Left forelimb (tissue), 1 donor: ENCODE measurements at places on chromosomes 5 and 9.
A peak's percentile ranks its signal among the peaks of the same experiment; 100 is the strongest.

DNA sequence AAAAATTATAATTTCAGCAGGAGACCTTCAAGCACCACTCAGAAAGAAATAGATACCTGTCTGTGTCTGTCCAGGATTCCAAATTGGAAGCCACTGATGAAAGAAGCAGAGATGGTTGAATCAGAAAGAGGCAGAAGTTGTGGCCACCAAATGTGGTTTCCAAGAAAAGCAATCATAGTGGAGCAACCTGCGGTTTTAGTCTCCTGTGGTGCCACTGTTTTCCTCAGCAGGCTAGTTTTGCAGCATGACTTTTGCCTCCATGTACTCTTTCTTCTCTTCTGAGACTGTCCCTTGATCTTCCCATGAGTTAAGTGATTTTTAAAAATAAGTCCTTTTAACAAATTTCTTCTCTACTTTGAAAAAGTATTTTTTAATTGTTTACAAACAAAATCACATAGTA, 535.8 kb downstream of the CYLC2 start:
- no peak for DNase-seq

DNA sequence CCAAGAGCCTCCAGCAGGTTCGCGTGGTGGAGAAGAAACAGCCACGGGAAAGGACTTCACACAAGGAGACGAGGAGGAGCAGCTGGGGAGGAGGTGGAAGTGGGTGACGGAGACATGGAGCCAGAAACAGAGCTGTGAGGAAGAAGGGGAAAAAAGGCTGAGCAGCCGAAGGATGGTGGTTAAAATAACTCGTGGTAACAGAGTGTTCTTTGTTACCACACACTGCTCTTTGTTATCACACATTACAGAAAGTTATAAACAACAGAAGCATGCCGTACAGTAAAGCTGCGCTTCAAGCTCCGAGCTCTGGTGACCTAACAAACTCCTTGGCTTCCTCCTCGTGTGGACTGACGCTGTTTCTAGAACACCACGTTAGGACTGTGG, 215.4 kb downstream of the GLIS3 start:
- DNase-seq, result no peak

DNA sequence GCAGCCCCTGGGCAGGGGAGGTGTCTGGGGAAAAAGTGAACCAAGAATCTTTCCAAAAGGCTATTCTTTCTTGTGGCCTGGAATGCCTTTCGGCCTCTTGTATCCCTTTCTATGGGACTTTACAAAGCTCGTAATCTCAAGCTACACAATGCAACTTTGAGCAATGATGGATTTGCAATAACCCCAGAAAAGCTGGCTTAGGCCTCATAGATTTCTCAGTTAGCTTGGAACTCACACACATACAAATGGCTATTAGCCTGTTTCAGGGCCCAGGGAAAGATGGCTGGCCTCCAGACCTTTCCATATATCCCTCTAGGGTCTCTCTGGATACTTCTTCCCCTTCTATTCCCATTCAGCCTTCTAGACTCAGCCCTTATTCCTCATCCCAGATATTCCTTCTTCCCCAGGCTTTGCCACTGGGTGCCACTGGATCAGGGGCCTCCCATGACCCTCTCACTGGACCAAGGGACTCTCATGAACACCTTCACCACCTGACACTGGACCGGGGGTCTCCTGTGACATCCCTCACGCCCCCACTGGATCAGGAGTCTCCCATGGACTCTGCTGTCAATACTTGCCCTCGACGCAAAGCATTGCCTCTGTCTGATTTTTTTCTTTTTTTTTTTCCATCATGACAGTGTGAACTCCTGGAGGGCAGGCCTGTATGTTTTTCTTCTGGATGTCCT, 59.5 kb downstream of the RAD23B start:
- no peak for DNase-seq

DNA sequence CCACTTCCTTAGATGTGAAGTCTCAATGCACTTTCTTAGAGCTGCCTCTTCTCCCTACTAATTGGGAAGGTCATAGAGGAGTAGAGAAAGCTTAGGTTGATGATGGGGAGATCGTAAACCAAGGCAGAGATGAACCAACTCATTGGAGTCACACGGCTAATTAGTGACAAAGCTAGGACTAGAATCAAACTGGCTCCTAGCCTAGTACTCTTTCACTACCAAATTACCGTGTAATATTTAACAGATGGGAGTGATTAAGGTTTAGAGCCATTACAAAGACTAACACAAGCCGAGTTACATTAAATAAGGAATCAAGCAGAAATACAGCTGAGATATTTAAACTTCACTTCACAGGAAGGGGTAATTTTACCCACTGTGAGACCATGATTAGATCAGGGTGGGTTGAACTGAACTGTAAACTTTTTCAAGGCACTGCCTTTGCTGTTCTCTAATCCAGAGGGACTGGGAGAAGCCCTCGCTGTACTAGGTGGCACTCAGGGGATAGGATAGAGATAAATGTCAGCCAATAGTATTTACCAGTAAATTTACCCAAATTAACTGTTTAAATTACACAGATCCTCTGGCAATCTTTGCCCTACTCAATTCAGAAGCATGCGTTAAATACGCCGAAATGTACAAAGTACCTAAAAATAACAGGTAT, 166.4 kb upstream of the PIK3R1 start:
- DNase-seq, result no peak

- peak; percentile 89 for DNase-seq
Measured at GRCh38 chr9:133994353-133995011, 2.4 kb upstream of the VAV2 start.

- DNase-seq, result no peak
Measured at GRCh38 chr5:107356891-107357290, 313.8 kb downstream of the EFNA5 start.

DNA sequence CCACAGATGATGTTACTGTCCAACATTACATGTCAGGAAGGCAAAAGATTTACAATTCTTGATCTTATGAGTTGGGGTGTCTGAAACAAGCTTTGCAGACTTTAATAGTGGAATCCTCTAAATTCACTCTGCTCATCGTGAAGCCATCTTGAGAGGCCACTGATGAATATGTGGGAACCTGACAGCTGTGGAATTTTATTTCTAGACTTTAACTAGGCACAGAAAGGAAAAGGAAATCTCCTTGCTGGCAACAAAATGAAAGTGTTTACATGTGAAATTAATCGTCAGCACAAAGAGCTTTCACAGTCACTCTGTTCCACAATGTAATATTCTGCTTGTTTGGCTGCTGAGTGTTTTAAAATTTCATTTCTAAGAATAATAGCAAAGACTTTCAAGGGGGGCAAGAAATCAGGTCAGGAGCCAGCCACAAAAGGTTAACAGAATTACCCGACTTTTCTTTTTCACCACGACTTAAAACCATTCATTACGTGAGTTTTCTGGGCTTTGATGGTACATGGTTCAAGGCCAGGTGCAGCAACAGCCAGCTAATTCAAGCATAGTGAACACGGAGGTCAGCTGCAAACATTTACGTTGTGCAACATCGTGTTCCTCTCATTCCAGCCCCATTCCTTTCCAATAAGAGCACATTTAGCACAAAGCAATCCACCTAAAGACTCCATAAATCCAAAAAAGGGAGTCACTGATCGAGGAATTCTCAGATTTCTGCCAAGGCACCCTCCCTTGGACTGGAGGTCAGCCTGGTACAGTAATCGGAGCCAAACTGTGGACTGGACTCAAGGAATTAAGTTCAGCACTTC, 14.6 kb downstream of the NREP start:
- no peak for DNase-seq

- no peak for DNase-seq
Measured at GRCh38 chr9:4137234-4137633, 162.6 kb downstream of the GLIS3 start.

- no peak for DNase-seq
Measured at GRCh38 chr5:169531631-169532030, 51.9 kb upstream of the SPDL1 start.

GRCh38 chr9:134187110-134187531, 22.8 kb upstream of the RNU6ATAC start:
- no peak for DNase-seq

GRCh38 chr5:32475334-32476097, 31.0 kb upstream of the ZFR start:
- DNase-seq, result no peak

GRCh38 chr5:166906991-166907713, 1384.3 kb upstream of the WWC1 start:
- DNase-seq, result no peak

DNA sequence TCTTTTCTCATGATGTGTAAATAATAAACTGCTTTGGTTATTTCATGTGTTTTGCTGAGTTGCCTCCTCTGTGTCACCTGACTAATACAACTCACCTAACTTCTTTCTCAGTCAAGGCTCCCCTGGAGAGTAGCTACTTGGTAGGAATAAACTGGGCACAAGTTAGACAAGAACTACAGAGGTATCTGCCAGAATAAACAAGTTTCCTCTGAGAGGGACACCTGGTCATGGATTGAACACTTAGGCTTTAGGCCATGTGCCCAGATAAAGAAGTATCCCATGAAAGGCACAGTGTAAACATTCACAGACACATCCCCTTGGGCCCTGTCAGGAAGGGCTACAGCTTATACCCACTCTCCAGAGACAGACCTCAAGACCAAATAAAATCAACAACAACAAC, 532.5 kb downstream of the KIF4B start:
- DNase-seq, result no peak

DNA sequence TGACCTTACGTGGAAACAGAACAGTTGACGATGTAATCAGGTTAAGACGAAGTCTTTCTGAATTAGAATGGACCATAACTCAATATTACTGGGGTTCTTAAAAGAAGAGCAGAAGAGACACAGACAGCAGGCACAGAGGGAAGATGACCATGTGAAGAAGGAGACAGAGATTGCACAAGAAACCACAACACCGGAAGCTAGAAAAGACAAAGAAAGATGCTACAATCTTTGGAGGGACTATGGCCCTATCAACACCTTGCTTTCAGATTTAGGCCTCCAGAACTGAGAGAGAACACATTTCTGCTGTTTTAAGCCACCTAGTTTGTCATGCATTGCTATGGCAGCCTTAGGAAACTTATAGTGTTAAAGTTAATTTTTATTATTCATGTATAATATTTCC, 27.1 kb downstream of the CDH9 start:
- no peak for DNase-seq

DNA sequence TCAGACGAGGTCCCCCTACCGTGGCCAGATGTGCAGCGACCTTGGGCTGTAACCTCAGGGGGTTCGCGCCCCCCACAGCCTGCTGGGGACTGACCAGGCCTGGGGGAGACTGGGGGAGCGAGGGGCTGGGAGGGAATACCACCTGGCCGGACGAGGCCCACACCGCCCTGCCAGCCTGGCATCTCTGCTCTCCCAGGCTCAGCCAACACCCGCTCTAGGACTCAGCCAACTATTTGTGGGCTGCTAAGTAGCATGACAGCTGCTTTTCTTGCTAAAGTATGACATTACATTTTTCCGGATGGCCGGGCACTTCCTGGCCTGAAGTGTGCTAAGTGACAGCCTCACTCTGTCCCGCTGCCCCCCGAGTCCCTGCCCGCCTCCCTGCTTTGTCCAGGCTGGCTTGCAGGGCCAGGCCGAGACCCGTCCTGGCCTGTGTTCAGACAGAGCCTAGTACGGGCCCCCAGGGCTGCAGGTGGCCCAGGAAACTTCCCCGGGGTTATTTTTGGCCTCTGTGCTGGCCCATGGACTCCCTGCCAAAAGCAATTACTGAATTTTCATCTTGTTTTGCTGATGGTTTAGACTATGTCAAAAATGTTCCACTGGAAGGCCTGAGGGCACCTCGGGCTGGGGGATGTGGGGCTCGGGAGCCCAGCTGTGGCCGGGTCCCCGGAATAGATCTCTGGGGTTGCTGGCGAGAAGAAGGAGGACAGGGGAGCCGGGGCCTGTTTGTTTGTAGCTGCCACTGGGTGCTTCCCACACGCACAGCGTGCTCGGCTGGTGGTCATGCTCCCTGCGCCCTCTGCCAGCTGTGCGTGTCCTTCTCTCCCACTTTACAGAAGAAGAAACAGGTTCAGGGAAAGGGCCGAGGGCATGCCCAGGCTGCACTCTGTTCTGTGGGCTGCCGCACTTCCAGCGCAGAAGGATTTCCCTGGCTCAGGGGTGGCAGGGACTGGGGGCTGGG, 13.4 kb upstream of the SLC2A6 start:
- no peak for DNase-seq

- no peak for DNase-seq
Measured at GRCh38 chr5:42894057-42894456, 82.4 kb upstream of the SELENOP start.

- DNase-seq, result no peak
Measured at GRCh38 chr9:97502222-97502983, 937 bp downstream of the TMOD1 start.

DNA sequence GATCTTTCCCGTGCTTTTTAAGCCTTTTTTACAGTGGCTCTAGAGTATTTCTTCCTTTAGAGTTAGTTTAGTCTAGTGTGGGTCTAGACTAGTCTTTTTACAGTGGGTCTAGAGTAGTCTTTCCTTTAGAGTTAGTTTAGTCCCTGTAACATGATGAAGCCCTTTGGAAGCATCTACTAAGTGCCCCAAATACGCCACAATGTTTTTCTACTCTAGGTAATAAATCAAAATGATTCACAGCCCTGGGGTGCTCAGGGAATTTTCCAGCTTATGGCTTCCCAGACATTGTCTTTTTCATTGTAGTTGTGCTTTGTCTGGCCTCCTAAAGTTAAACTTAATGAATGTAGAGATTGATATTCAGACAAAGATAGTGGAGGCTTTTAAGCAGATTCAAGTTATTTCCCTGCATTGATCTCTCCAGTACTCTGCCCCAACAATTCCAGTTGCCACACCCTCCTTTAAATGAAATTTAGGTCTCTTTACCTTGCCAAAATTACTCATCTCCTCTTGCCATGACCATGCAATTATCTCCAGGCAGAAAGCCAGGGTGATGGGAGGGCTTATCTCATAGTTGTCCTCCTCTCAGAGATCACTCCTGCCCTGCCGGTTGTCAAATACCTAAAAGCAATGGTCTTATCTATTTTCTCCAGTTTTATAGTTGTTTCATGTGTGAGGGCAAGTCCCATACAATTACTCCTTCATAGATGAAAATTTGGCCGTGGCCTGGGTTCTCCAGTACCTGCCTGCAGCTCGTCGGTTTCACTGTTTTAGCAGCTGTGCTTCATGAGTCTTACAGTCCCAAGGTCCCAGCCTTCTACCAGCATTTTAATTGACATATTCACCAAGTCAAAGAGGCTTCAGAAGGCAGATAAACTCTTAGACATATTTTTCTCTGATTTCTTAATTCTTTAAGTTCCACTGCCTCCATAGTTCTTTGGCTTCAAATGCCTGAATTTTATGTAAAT, 794.0 kb upstream of the COX7C start:
- no peak for DNase-seq

DNA sequence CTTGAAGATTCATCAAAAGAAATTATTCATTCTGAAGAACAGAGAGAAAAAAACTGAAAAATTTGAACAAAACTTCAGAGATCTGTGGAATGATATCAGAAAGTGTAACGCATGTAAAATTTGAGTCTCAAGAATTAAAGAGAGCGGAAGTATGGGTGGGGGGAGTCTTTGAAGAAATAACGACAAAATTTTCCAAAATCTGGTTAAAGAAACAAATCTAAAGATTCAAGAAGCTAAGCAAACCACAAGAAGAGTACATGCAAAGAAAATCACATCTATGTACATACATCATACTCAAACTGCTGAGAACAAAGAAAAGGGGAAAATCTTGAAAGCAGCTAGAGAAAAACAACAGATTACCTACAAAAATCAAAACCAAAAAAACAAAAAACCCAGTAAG, 149.4 kb upstream of the TBCA start:
- DNase-seq, result no peak

- DNase-seq, result no peak
Measured at GRCh38 chr9:118575341-118576070, 793.7 kb downstream of the BRINP1 start.

- DNase-seq, result no peak
Measured at GRCh38 chr5:172999974-173000373, 16.4 kb downstream of the ATP6V0E1 start.

GRCh38 chr5:55450050-55450765, 84.6 kb downstream of the PLPP1 start:
- no peak for DNase-seq

GRCh38 chr5:76408104-76408654, 5.1 kb downstream of the IQGAP2 start:
- DNase-seq, result no peak
